ENCODE measurements at places on chromosomes 16 and 17.

- DNase-seq = no peak
Measured at GRCh38 chr17:9215465-9215864, 194.2 kb downstream of the NTN1 start.

GRCh38 chr16:71707199-71707598 lies 17.3 kb downstream of the PHLPP2 start:
- no peak for DNase-seq

GRCh38 chr17:2975469-2975958 lies 87.9 kb downstream of the OR1D5 start:
- peak; percentile 20 for DNase-seq

GRCh38 chr17:68424861-68425260 lies 32.4 kb downstream of the WIPI1 start:
- DNase-seq = peak; percentile 6

GRCh38 chr17:44778656-44779210 lies 19.9 kb downstream of the ADAM11 start:
- no peak for DNase-seq

DNA sequence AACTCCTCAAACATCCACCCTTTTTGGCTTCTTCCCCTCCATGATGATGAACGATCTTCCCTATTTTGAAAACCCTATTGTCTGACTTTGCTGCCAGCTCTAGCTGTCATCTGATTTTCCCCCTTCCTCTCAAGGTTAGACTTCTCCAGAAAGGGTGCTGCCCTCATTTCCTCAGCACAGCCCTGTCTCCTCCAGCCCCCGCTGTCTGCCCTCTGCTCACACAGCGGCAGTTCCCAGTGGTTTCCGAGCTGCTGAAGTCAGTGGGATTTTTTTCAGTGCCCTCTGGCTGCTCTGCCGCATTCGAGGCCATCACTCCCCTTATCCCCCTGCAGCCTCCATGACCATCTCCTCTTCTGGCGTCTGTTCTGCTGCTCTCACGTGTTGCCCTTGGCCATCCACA lies 26.6 kb upstream of the C17orf107 start:
- no peak for DNase-seq

GRCh38 chr17:56523042-56523441 lies 70.5 kb upstream of the NOG start:
- DNase-seq = no peak

GRCh38 chr17:68460146-68460545 lies 2.9 kb upstream of the WIPI1 start:
- DNase-seq = no peak

DNA sequence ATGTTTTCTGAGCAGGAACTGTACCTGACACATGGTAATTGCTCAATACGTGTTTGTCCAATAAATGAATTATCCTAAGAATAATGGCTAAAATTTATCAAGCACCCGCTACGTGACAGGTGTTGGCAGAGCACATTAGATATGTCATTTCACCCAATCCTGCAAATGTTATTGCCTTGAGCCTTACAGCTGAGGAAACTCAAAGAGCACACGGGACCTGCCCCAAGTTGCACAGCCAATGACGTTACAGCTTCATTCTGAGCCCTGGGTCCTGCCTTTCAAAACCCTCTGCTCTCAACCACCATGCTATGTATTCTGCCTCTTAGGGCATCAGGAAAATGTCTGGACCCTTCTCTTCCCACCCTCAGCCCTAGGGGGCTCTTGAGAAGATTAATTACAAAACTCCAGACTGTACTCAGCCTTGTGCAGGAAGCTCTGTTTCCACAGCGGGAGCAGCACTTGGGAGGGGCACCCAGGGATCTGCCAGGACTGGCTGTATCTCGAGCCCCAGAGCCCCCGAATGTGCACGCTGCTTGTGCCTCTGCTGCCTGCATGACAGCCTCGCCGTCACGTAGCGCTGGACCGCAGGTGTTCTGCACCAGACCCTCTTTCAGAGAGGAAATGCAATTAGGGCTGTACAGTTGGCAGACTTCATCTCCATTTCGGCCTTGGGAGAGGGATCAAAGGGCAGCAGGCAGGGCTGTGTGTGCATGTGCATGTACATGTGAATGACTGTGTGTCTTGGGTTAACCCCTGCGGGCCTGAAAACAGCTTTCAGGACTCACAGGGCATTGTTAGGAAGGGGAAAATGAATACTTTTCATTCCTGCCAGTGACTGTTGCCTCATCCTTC lies 71.6 kb downstream of the GPR139 start:
- DNase-seq = no peak

GRCh38 chr16:87240211-87241136 lies 76.7 kb downstream of the C16orf95 start:
- no peak for DNase-seq

- DNase-seq = no peak
Measured at GRCh38 chr16:81668243-81669097, 110.6 kb upstream of the PLCG2 start.

GRCh38 chr17:80229011-80229410 lies 8.8 kb downstream of the SLC26A11 start:
- DNase-seq = no peak

GRCh38 chr16:65958086-65958485 lies 408.4 kb upstream of the CDH5 start:
- no peak for DNase-seq

DNA sequence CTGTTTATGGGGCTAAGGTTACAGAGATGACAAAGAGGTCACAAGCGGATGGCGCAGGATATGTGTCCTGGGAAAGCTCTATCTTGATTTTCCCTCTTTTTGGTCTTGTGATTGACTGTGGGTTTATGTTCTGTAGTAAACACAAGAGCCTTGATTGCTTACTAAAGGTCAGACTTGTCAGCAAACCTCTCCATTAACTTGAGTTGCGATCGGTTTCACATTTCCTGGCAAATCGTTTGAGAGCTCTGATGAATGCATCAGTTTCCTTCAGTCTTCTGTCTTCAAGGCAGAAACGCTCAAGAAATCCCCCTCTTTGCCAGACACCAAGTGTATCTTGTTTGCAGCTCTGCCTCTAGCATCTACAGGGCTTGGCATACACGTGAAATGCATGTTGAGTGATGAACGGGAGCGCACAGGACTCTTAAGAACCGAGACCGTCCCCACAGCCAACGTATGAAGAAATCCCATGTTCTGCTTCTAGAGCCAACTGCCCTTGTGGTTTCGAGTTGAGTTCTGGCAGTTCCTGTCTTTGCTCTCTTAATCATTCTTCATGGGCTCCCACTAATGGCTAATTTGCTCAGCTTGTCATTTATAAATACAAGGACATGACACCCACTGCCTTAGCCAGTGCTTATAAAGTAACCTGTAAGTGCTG lies 143.3 kb downstream of the PITPNC1 start:
- no peak for DNase-seq

- no peak for DNase-seq
Measured at GRCh38 chr17:54882371-54882770, 18.3 kb upstream of the TOM1L1 start.

DNA sequence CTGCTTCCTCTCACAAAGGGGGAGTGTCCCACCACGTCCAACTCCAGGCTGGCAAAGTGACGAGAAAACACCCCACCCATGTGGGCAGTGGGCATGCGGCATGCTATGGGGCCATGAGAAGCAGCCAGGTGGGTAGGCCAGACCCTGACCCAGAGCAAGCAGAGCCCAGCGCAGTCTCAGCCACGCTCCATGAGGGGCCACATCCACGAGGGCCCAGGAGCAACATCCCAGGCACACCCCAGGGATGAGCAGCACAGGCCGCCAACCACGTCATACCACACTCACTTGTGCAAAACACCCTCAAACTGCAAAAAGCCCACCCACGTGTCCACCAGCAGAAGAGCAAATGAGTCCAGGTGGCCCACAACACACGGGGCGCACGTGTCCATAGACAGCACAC lies 117.0 kb downstream of the ZNF778 start:
- DNase-seq = no peak

DNA sequence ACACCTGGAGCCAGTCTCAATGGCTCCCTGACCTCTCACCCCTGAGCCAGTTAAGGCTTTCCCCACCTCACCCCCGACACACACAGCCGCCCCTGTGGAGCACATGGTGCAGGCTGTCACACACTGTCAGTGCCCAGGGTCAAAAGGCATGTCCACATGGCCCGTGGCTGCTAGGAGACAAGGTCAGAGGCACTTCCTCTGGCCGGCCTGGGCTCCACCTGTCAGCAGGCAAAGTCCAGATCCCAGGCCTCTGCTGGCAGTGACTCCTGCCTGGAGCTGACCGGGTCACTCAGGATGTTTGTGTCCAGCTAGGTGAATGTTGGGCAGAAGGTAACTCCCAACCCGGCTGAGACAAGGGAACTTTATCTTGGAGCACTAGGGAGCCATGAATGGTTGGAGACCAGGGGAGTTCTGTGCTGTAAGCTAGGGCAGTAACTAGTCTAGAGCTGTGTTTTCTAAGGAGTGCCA lies 6.0 kb downstream of the SREBF1 start:
- no peak for DNase-seq

- no peak for DNase-seq
Measured at GRCh38 chr16:2975161-2975795, 5.0 kb downstream of the PKMYT1 start.

GRCh38 chr17:54608634-54609155 lies 292.0 kb upstream of the TOM1L1 start:
- DNase-seq = no peak

DNA sequence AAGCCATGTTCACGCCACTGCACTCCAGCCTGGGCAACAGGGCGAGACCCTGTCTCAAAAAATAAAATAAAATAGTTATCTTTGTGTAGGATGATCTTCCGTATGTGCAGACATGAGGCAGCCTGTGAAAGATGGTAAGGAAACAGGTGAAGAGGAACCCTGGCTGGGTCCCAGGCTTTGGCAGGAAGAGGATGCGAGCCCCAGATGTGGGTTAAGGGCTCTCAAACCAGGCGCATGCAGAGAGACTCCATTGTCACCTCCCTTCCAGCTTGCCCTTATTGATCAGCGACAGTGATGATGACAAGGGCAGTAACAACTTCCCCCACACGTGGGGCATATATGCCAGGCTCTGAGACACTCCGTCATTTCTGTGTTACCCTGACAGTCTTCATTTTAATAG lies 106.8 kb downstream of the GNAO1 start:
- no peak for DNase-seq

DNA sequence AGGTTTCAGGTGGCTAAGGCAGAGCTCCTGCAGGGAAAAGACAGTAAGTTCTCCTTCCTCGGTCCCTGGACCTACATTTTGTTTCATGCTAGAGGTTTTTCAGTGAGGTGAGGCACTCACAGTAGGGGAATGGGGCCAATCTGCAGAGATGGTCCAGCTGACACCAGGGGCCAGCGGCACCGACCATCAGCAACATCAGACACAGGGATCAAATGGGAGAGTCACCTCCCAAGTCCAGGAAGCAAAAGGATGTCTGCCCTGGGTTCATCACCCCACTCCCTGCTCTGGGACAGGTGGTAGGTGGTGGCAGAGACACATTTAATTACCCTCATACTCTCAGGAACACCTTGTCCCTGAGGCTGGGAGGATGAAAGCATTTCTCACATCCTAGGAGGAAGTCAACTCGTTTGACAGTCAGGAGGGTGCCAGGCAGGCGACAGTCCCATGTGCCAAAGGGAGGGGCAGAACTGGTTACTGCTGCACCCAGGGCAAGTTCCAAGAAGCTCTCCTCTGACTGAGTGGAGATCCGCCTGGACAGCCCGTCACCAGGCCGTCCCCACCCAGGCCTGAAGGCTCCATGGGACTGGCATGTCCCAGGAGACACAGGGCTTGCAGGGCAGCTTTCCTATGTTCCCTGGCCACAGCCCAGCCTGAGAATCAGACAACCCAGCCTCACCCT lies 19.2 kb downstream of the ATP6V0D1 start:
- DNase-seq = no peak

- no peak for DNase-seq
Measured at GRCh38 chr16:87507351-87508069, 14.7 kb upstream of the ZCCHC14 start.

- DNase-seq = no peak
Measured at GRCh38 chr16:84161801-84162200, 16.7 kb downstream of the DNAAF1 start.

DNA sequence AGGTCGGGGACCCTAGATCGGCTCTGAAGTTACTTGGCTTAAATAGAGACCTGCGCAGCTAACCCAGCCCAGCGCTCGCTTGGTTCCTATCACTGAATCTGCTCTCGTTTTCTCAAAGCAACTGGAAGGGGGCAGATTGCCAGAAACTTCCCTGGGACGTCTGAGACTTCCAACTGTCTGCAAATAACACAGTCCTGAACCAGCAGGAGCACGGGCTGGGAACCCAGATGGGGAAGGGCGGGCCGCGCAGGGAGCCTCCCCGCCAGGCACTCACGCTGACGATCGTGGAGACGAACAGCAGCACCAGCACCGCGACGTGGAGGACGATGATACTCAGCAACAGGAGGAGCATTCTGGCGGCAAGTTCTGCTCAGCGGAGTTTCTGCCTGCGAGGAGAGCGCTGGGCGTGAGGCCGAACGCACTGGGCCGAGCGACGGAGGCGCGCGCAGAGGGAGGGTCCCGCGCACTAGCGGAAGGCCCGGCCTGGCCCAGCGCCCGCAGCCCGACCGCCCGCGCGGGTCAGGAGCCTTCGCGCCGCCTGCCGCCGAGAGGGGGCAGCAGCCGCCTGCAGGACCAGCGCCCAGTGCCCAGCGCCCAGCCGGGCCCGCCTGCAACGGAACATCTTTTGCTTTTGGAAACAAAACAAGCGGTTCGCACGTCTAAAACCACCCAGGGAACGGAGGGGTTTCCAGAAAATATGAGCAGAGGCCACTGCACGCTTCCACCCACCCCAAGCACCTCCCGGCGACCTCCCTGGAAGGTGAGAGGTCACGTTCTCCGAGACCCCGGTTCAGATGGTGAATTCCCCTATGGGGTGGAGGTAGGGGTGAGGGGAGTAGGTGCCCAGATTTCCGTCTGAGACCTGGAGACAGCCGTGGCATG lies 4.5 kb downstream of the PMP22 start:
- no peak for DNase-seq

Measured in NCI-H1417 treated with DMSO at 0.1 percent for 48 hours (cell line).